ENCODE measurements at places on chromosomes 11 and 22.
A peak's percentile ranks its signal among the peaks of the same experiment; 100 is the strongest.

DNA sequence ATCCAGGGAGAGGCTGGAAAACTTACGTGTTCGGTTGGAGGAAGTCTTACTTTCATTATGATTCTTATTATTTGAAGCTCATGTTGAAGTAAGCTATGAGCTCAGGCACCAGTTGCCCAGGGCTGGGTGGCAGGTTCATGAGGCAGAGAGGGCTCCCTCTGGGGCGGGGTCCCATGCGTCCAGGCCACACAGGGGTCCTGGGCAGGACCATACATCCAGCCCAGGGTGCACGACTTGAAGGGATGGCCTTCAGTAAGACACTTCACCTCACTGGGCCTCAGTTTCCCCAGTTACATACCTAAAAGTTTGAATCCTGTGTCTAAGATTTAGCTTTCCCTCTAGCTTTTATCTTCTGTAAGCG is 107.3 kb upstream of the B3GAT1 start:
- DNase-seq, result no peak

GRCh38 chr11:69667619-69668604 is 7.2 kb downstream of the LTO1 start:
- no peak for DNase-seq

- no peak for DNase-seq
These were observed 30.4 kb downstream of the LDHAL6A start for GRCh38 chr11:18485913-18486528.

- no peak for DNase-seq
These were observed 15.8 kb downstream of the LINC01488 start for GRCh38 chr11:69497221-69497787.

- peak; percentile 37 for DNase-seq
These were observed 8.6 kb downstream of the MRPL11 start for GRCh38 chr11:66429983-66430602.

DNA sequence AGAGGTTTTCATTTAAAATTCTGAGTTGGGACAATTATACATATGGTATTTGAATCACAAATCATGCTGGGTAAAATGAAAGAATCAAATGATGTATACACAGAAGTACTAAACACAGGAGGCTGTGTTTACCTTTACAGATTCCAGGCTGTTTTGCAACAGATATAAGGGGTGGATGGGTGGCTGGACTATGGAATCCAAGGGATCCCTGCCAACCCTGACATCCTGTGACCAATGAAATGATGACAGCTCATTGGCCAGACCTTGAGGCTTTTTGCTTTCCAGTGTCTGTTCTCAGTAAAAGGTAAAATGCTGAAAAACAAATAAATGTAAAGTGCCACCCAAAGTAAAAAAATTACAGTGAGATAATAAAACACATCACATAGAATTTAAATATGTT is 3.3 kb upstream of the DDI1 start:
- no peak for DNase-seq

GRCh38 chr11:113121746-113122145 is 160.5 kb downstream of the NCAM1 start:
- no peak for DNase-seq

Data from stimulated activated CD4-positive, alpha-beta T cell treated with anti-CD3 and anti-CD28 coated beads, Interleukin-1b, Interleukin-23, amount 100 ng/mL, for 1 hour (primary cell).